ENCODE measurements at places on chromosomes 13 and 19.

- DNase-seq, result no peak
These were observed 48.0 kb downstream of the GGACT start for GRCh38 chr13:100540621-100541020.

DNA sequence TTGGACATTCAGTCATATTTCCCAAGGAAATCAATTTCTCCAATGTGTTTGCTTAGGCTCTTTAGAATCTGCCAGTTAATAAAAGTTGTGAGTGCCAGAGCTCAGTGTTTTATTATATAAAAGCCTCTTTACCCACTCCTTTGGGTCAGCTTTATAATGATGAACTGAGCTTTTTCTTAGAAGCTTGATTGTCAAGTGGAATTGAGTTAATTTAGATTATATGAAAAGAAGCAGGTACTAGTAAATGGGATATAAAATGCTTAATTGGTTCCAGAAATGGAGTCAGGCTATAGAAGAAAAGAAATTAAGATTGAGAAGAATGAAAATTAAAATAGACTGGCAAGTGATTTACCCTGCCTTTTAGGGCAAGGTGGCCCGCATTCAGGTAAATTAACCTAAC is 363.2 kb downstream of the SLITRK6 start:
- DNase-seq, result no peak

- DNase-seq, result no peak
These were observed 417.8 kb downstream of the EFNB2 start for GRCh38 chr13:106117640-106118039.

- DNase-seq, result no peak
These were observed 650 bp upstream of the FUT5 start for GRCh38 chr19:5870986-5871394.

- no peak for DNase-seq
These were observed 164.2 kb downstream of the ABCC4 start for GRCh38 chr13:95137096-95137495.
